ENCODE measurements at places on chromosomes 3 and 15.

- DNase-seq: no peak
Observed at GRCh38 chr15:65990298-65990981, 121.1 kb downstream of the RAB11A start.

DNA sequence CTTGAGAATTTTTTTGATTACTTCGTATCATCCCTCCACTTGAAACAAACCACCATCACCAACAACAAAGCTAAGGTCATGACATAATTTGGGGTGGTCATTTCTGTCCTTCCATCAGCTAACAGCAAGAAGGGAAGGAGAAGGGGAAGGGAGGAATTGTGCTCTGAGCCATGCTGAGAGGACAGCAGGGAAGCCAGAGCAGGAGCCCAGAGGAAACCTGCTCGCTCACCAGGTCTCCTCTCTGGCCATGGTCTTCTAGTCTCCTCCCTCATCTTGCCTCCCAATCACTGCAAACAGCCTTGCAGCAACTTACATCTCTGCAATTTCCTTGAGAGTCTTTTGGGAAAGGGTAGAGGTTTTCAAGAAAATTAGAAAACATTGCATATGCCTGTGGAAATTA, 196.7 kb downstream of the SSR3 start:
- no peak for DNase-seq

DNA sequence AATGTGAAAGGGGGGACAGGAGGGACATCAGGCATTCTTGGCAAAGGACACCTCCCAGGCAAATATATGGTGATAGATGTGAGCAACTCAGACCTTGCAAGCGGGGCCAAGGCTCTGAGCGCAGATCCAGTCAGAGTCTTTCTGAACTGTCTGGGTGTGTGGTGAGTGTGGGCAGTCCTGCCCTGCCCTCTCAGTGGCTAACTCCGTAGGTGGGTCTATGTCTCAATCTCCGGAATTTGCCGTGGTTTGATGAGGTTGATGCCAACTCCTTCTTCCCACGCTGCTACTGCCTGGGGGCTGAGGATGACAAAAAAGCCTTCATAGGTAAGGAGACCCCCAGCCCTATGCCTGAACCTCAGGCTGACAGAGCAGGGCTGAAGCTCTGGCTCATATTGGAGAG, 7.4 kb downstream of the TTLL3 start:
- DNase-seq: no peak

- DNase-seq: peak; percentile 20
Observed at GRCh38 chr3:177554895-177555759, 357.8 kb upstream of the TBL1XR1 start.

DNA sequence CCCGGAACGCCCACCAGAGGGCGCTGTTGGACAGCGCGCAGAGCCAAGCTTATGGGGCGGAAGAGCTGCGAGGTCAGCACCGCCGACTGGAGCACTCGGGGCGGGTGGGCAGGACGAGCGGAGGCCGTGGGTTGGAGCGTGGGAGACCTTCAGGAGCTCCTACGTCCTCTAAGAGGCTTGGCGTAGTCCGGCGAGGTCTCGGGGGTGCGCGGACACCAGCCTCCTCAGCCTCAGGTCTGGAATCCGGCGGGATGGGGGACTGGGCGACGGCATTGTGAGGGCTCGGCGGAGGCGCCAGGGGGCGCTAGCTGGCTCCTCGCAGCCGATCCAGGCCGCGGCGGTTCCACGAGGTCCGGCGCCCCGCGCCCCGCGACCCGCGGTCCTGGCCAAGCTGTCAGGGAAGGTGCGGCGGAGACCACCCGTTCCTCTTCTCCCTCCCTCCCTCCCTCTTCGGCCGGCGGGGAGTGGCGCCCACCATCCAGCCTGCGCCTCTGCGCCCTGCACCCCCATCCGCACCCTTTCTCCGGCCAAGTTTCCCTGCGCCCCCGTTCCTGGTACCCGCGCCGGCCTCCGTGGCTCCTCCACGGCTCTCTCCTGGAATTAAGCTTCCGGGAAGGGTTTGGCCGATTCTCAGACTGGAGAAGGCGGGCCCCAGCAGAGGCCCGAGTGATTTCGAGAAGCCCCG, 24.3 kb upstream of the POLG start:
- DNase-seq: peak; percentile 85

- peak; percentile 10 for DNase-seq
Observed at GRCh38 chr3:4350789-4351163, 47.6 kb downstream of the SETMAR start.

- DNase-seq: no peak
Observed at GRCh38 chr3:172376402-172376801, 71.9 kb downstream of the GHSR start.

- no peak for DNase-seq
Observed at GRCh38 chr15:75107516-75107907, 84.1 kb downstream of the PPCDC start.

- no peak for DNase-seq
Observed at GRCh38 chr3:141323936-141324704, 44.2 kb upstream of the ZBTB38 start.

GRCh38 chr3:126245811-126246727, 65.7 kb upstream of the ALDH1L1 start:
- DNase-seq: peak; percentile 68

GRCh38 chr3:123764647-123765046, 119.5 kb downstream of the MYLK start:
- DNase-seq: no peak

DNA sequence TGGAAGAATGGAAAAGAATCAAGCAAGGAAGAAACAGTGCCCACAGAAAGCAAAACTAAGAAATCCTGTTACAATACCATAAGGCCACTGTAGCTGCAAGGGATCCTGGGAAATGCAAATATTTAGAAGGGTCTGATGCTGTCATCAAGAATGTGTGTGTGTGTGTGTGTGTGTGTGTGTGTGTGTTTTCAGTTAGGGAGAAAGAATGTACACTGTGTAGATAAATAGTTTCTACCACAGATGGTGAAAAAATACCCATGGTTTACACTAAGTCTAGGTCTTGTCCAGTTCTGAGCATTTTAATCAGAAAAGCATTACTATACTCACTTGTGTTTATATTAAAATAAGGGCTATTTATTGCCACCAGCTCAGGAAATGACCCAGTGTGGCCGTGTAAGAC, 355.0 kb downstream of the RBMS3 start:
- no peak for DNase-seq

DNA sequence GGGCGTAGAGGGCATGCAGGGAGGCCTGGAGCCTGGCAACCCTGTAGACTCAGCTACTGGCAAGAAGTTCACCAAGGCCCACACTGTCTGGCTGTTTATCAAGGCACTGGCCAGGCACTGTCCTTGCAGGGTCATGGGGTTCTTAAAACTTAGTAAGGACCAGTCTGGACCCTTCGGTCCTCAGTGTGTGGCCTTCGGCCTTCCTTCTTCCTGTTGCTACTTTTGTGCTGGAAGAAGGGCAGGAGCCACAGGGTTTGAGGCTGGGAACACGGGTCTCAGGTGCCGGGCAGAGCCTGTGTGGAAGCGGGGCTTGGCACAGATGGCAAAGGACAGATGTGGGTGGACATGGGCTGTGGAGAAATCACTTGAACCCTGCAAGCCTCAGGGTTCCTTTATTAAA, 76.6 kb downstream of the SNRK start:
- DNase-seq: no peak

- DNase-seq: no peak
Observed at GRCh38 chr3:72797773-72798543, 50.3 kb downstream of the SHQ1 start.

- DNase-seq: no peak
Observed at GRCh38 chr3:66041116-66041515, 2.4 kb upstream of the MAGI1 start.

DNA sequence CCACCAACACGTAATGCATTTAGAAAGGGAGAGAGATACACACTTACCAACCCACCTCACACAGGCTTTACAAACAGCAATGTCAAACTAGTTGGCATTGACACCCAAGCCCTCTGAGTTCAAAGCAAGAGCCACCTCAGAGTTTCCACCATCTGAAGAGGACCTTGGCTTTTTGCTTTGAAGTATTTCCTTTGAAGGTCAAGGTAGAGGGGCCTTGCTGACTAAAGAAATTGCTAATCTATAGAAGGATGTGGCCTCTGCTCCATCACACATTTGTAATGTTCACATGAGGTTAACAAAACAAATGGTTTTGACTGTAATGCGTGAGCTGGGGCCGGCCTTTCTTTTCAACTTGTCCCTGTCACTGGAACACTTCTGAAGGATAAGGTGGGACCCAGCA, 117.7 kb downstream of the POLR2M start:
- no peak for DNase-seq

DNA sequence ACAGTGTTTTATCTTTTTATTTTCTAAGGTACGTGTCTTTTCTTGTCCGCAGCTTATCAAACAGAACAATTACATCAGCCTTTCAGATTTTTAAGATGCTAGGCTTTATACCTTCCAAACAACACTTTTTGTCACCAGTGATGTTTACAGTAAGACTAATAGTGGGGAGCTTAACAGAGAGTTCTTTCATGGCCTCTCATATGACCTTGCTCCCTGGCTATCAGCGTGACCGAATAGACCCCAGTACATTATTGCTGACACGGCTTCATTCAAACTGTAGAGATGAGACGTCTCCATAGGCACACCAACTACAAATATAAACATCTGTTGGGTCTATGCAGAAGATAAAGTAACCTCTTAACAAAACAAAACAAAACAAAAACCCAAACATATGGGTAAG, 477.6 kb upstream of the KCNMB2 start:
- DNase-seq: no peak

GRCh38 chr15:76169018-76169417, 109.2 kb downstream of the TMEM266 start:
- no peak for DNase-seq

DNA sequence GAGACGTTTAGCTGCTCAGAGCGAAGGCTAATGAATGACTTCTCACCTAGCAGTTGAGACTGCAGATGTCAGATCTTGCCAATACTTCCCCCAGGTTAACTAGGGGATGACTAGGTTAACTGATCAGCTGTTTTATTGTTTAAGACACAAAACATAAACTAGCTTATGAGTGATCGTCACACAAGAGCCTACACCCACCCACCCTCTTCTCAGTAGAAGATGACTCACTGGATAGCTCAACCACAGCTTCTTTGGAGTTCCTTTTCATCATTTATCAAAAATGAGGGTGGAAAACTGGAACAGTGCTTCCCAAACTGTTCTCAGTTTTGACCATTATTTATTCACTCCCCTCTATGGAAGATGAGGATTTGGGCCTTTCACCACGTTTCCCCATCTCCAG, 25.2 kb downstream of the GASK1A start:
- DNase-seq: no peak

GRCh38 chr3:111738238-111738637, 120.8 kb upstream of the PHLDB2 start:
- no peak for DNase-seq

- no peak for DNase-seq
Observed at GRCh38 chr15:49876401-49877038, 242.5 kb downstream of the ATP8B4 start.

DNA sequence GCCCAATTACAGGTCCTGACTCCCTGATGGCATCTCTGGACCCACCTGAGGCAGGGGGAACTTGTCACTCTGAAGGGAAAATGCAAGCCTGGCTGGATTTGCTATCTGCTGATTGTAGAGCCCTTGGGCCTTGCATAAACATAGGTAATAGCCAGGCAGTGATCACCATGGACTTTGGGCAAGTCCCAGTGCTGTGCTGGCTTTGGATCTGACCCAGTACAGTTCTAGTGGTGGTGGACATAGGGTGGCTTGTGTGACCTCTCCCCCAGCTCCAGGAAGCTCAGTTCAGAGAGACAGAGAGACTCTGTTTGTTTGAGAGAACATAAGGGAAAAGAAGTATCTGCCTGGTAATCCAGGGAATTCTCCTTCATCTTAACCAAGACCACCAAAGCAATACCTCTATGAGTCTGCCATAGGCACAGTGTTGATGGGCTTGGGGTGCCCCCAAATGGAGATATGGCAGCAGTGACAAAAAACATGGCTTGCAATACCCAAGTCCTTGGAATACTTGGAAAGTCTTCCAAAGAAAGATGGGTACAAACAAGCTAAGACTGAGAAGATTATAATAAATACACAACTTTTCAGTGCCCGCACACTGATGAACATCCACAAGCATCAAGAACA, 348.5 kb downstream of the PYDC2 start:
- no peak for DNase-seq

DNA sequence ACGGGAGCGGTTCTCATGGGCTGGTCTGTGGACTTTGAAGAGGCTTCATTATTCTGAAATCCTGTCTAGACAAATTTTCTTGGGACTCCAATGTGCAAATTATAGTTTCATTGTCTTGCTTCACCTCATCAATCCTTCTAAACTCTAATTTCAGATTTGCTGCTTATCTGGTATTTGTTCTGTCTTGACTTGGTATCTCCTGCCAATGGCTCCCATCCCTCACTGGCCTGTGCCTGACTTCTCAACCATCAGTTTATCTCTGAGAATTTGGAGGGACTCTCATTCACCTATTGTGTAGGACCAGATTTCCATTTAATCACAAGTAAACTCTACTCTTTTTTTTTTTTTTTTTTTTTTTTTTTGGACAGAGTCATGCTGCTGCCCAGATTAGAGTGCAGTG, 960.2 kb upstream of the NR2F2 start:
- no peak for DNase-seq

GRCh38 chr15:28984421-28985315, 98.9 kb downstream of the APBA2 start:
- DNase-seq: peak; percentile 98

DNA sequence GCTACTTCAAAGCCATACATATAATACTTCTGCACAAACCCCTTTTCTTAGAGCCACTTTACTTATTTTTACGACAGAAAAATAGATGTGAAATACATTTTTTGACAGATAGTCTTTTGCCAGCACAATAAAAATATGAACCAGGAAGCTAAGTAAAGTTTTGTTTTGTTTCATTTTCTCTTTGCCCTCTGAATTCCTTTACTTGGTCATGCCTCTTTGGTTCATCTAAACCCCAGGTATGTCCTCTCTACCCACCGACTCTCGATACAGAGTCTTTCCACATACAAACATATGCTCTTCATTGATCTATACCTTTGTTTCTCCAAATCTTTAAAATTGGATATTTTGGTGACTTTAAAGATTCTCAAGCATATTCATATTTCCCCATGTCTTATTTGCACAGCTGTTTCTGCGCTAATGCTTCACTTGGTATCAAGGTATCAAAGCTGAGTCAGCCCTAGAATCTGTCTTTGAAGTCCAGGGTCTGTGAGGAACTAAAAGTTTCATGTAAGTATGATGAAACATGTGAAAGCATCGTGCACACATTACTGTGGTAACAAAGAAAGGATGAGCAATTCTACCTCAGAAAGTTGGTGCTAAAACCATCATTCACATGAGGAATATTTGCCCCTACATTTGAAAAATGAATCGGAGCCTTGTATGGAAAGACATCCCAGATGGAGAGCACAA, 845.4 kb downstream of the NAALADL2 start:
- DNase-seq: no peak
